ENCODE measurements at places on chromosomes 16 and 17.

DNA sequence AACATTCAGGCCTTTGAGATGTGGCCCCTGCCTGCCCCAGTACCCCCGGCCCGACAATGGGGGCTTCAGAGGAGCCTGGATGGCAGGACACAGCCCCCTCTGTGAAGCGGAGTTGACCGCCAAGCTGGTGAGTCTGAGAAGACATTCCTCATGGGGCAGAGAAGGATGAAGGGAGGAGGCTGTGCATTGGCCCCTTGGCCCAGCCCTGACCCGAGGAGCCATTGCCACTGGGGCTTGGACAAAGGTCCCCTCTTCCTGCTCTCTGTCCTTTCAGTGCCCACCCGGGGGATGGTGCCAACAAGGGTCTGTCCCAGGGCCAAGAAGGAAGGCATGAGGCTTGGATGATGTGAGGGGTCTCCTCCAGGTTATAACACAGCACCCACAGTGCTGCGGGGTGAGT is 30.9 kb upstream of the PHB1 start:
- no peak for DNase-seq

DNA sequence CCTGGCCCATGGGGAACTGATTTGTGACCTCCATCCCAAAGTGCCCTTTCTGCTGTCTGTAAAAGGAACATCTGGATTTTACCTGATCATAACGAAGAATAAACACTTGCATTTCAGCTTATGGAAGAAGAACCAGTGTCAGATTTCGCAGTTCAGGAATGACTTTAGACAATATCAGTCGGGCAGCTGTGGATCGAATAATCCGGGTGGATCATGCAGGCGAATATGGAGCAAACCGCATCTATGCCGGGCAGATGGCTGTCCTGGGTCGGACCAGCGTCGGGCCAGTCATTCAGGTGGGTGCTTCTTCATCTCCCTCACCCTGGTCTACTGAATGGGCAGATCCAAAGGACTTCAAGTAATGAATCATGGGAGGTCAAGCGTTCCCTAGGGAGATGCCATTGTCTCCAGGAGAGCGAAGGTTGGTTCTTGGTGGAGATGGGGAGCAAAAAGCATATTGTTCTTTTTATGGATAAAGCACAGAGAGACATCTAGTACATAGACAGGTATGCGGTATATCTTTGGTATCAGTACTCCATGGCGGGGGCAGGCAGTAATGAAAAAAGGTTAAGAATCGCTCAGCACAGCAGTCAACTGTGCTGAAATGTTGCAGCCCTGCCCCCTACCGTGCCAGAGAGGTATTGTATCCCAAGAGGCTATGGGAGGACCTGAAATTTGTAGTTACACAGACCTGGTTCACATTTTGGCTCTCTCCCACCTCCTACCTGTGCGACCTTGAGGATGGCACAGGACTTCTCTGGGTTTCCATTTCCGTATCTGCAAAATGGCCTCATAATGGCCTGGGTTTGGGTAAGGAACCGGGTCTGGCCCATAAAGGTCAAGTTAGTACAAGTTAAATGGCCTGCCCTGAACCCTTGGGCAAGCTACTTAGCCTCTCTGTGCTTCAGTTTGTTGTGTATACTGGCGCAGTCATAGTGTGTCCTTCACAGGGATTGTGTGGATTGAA is 4.7 kb downstream of the COQ7 start:
- peak; percentile 26 for DNase-seq

GRCh38 chr17:15145621-15146020 is 119.5 kb downstream of the PMP22 start:
- no peak for DNase-seq

DNA sequence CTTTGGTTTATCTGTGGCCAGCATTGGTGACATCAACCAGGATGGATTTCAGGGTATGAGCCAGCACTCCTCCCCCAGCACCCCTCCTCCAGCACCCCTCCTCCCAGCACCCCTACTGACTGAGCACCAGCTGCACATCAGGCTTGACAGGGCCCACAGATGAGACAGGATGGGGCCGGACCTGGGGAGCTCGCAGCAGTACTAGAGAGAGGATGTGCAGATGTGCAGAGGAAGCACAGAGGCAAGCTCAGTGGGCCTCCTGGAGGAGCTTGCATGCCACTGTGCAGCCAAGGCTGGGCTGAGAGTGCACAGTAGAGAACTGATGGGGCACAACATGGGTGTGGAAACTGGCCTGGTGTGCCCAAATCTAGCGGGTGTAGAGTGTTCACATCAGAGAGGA is 16.2 kb downstream of the ITGA3 start:
- DNase-seq = no peak

GRCh38 chr16:78522327-78522726 is 422.9 kb downstream of the WWOX start:
- DNase-seq = no peak

GRCh38 chr17:28468781-28469180 is 4.7 kb upstream of the SLC13A2 start:
- DNase-seq = no peak

DNA sequence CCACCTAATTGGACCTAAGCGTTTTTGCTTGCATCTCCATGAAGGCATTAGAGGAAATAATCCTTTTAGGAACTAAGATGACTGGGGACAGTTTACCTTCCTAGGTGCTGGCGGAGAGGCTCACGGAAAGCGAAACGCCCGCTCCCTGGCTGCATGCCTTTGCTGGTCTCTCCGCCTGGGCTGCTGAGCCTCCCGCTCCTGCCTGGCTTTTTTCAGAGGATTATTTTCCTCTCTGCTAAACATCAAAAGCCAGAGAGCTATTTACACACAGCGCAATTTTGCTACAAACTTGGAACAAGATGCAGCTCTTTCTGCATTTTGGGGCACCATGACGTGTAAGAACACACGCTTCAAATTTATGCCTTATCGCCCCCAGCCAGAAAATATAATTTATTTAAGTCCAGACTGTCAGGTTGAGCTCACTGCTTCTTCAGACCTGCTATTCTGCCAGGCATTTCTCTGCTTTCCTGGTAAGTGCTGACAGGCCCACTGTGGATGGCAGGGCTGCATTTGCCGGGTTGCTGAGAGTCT is 124.4 kb downstream of the SPACA3 start:
- DNase-seq = no peak

GRCh38 chr16:83549316-83550182 is 258.2 kb upstream of the HSBP1 start:
- DNase-seq = no peak

- DNase-seq = no peak
Measured at GRCh38 chr16:85752511-85753420, 1.9 kb upstream of the C16orf74 start.

DNA sequence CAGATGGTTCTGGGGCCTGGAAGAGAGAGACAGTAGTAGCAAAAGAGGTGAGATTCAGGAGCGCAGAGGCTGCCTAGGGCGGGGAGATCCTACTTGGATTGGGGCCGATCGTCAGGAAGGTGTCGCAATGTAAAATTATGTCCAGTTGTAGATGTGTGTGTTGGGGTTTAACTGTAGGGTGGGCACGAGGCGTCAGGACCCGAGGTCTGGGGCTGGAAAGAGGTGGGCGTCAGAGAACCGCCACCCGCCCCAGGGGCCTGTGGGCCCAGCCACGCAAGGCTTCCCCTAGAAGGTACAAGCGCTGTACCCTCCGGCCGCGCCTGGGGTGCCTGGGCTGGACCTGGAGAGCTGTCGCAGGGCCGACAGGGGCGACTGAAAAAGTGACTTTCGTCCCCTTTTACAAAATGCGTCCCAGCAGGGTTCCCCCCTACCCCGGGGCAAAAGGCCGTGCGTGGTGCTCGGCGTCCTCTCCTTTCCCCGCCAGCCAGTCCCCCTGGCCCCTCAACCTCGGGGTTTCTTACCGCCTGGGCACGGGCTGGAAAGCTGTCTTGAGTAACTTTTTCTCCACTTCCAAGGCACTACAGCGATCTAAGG is 2.8 kb downstream of the IRX3 start:
- DNase-seq = no peak

DNA sequence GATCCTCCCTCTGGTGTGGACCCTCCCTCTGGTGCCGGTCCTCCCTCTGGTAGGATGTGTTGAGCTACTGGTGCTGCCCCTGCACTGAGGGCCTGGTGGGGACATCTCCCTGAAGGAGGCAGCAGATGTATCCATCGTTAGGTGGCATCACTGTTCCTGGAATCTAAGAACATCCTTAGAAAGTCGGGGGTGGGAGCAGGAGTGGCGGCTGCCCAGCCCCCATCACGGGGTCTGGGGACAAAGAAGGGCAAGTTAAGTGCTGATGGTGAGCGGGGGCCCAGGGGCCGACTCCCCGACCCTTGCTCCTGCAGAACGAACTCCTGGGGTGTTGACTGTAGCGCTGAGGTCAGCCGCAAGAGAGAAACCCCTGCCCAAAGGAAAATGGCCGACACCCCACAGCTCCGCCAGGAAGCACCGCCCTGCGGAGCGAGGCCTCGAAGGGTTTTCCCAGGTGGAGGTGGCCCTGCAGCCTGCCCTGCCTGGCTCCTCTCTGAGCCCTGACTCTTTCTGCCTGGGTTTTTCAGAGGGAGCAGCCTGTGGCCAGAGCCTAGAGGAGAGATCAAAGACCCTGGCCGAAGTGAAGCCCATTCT is 5.5 kb downstream of the CTU2 start:
- DNase-seq = no peak

DNA sequence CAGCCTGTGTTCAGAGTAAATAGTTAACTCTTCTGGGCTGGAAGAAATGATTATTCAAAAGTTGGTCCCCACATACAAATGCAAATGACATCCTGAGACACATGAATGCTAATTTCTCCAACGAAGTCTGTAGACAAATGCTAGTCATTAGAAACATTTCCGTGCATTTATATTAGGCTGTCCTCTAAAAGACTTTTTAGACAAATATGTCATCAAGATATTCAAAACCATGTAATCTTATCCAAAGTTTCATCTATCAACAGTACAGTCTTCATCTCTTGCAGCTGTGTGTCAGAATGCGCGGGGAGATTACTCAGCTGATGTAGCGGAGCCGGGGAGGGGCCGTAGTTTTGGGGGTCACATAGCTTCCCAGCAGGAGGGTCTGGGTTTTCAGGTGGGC is 33.8 kb upstream of the MAF start:
- no peak for DNase-seq

GRCh38 chr16:47342055-47342454 is 118.8 kb downstream of the ITFG1 start:
- no peak for DNase-seq

DNA sequence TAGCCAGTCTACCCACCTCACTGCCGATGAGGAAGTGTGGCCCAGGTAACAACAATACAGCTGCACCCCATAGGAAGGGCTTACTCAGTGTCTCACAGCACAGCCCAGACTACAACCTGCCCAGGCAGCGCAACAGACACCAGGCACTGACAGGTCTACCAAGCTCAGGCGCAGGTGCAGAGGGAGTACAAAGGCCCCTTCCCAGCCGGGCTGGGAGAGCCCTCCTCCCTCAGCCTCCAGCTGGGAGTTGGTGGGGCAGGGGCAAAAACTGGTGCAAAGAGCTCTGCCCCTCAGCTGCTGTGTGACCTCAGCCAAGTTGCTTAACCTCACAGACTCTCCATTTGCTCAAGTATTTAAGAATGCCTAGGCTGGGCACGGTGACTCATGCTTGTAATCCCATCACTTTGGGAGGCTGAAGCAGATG is 112.6 kb upstream of the LHX1 start:
- DNase-seq = no peak

GRCh38 chr16:15552507-15552906 is 90.4 kb downstream of the MARF1 start:
- no peak for DNase-seq

- no peak for DNase-seq
Measured at GRCh38 chr16:6483469-6484033, 849.1 kb upstream of the RBFOX1 start.

- no peak for DNase-seq
Measured at GRCh38 chr16:48955837-48956236, 325.8 kb downstream of the CBLN1 start.

DNA sequence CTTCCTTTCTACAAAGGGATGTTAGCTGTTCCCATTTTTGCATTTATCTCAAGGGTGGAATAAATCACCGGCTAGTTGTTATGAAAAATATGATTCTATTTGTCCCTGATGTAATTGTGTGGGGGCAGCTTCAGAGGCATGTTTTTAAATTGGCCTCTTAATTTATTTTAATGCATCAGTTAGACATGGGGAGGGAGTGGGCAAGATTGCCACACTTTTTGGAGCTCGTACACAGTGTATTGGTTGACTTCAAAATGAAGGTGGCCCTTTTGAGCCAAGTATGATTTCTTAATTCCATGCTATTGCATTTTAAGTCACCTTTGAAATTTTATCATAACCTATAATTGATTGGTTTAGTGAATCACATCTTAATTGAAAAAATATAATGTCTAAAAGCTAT is 223.7 kb downstream of the CDH11 start:
- no peak for DNase-seq

GRCh38 chr17:74862108-74862901 is 2.6 kb upstream of the GRIN2C start:
- peak; percentile 55 for DNase-seq

DNA sequence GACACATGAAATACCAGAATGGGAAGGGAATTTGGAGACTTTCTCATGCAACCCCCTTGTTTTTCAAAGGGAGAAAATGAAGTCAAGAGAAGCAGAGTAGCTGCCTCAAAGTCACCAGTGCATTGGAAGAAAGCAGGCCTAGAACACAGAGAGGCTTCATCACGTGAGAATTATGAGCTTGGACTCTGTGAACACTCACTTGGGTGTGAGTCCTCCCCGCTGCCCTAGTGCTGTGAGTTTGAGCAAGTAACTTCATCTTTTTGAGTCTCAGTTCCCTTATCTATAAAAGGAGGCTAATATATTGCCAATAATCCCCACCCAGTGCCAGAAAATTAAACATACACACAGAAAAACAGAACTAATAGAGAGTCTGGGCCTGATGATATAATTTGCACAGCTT is 315.8 kb downstream of the XYLT1 start:
- no peak for DNase-seq

DNA sequence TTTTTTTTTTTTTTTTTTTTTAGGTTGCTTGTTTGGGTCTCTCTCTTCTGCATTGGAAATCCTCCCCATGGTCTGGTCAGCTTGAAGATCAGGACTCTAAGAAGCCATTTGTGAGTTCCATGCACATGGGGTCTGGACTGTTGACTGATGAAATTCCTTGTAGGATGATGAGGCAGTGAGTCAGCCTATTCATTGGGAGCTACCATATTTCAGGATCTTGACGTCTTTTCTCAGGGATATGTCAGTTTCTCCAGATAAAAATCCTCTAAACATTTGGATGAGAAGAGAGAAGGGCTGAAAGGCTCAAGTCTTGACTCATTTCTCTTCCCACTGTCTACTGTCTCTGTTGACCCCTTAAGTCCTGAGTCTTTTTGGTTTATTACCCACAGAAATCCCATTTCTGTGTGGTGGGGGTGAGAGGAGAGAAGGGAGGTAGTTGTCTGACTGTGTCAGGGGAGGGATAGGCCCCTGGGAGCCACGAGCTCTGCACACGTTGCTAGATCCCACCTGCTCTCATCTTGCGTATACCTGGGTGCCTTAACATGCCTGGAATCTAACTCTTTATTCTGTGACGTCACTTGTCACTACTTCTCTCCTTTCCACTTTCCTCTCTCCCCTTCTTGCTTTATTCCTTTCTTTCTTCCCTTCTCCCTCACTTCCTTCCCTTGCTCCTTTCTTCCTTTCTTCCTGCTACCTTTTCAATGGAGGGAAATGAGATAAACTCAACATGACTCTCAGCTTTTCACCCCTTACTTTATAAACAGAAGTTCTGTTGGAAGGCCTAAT is 333.1 kb upstream of the XYLT1 start:
- DNase-seq = no peak

Measured in stimulated activated CD8-positive, alpha-beta memory T cell treated with anti-CD3 and anti-CD28 coated beads, Interleukin-4, amount 100 ng/mL, for 24 hours (primary cell).